CD4-positive, alpha-beta T cell (primary cell): ENCODE measurements at places on chromosomes 2 and 18. TPM values are rescaled to one million over a fixed set of nuclear protein-coding genes. Genes with fewer than 3 reads are reported as not detected.

GRCh38 chr2:135494917-135495316 lies 36.1 kb downstream of the ZRANB3 start:
- no peak overlapping the region for H3K27ac ChIP-seq
- no peaks in the 10 kb centered on the region for H3K27me3 ChIP-seq
- H3K4me3 ChIP-seq, result no peak overlapping the region
- no peak for DNase-seq
- no peaks in the 10 kb centered on the region for H3K36me3 ChIP-seq

DNA sequence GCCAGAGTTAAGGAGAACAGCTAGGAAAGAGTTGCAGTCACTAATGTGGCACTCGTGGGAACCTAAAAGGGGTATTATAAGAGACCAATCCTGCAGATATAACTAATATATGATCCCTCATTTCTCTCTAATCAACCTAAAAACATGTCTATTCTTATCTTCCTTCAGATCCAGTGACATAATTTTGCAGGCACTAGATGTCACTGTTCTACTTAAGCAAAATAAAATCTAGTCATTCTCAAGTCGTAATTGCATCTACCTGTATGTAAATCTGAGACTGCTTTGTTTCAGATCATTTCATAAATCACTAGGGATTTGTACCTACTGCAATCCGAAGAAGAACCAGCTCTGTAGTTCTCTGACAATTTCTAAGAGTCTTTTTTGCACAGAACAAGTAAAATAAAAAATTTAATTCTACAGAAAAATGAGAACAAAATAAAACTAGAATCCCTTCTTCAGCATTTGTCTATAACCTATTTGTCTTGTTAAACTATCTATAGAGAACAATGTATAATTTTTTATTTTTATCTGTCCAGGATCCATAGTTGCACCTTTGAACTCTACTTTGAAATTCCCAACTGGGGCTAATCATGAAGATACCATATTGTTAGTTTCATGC lies 56.5 kb upstream of the ERBB4 start:
- H3K27ac ChIP-seq, result no peak overlapping the region
- H3K4me1 ChIP-seq, result no peaks in the 10 kb centered on the region
- DNase-seq, result no peak
- H3K27me3 ChIP-seq, result no peaks in the 10 kb centered on the region
- H3K36me3 ChIP-seq, result no peaks in the 10 kb centered on the region

DNA sequence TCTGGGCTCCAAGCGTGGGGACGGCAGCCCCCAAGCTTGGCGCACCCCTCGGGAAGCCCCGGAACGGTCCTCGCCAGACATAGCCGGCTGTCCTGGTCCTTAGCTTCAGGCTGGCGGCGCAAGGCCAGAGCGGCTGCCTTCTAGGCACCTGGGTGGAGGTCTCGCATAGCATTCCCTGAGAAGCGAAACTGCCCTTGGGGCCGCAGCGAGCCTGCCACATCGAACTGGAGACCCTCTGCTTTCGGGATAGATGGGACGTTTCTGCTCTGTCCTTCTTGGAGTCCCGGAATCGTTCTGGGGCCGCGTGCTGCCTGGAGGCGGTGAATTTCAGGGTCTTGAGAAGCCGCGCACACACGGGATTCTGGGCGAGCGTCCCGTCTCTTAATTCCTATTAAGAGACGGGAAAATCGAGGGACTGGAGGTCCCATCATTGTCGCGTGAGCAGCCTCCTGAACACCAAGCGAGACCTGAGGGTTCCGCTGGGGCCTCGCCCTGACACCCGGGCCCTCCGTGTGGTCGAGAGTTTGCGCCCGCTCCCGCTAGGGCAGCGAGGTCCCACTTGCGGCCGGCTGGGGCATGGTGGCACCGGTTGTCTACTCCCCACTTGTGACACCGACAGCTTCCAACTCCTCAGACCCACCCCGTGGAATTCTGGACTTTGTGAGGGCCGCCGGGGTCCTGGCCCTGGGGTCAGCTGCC lies 9.7 kb upstream of the EN1 start:
- H3K4me3 ChIP-seq, result no peak overlapping the region
- DNase-seq, result no peak
- H3K27ac ChIP-seq, result no peak overlapping the region
- peaks cover 91% of the 10 kb centered on the region for H3K27me3 ChIP-seq

DNA sequence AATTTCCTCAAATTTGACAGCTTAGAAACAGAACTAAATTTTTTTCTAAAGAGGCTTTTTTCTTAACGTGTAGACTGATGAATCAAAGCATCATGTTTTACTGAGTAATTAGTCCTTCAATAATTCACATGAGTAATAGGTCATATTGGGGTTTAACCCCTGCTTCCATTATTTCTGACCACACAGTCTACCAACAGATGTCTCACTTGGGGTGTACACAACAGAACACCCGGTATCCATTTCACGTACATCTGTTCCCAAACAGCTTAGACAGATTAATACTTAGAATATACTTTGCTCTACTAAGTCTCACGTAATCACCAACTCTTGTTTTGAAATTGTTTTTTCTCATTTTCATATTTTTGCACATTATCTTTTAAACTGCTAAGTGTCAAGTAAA lies 14.8 kb downstream of the CERKL start:
- no peak overlapping the region for H3K27ac ChIP-seq
- H3K36me3 ChIP-seq, result no peaks in the 10 kb centered on the region
- H3K4me3 ChIP-seq, result no peak overlapping the region
- no peak for DNase-seq
- H3K4me1 ChIP-seq, result no peaks in the 10 kb centered on the region
- H3K27me3 ChIP-seq, result no peaks in the 10 kb centered on the region

DNA sequence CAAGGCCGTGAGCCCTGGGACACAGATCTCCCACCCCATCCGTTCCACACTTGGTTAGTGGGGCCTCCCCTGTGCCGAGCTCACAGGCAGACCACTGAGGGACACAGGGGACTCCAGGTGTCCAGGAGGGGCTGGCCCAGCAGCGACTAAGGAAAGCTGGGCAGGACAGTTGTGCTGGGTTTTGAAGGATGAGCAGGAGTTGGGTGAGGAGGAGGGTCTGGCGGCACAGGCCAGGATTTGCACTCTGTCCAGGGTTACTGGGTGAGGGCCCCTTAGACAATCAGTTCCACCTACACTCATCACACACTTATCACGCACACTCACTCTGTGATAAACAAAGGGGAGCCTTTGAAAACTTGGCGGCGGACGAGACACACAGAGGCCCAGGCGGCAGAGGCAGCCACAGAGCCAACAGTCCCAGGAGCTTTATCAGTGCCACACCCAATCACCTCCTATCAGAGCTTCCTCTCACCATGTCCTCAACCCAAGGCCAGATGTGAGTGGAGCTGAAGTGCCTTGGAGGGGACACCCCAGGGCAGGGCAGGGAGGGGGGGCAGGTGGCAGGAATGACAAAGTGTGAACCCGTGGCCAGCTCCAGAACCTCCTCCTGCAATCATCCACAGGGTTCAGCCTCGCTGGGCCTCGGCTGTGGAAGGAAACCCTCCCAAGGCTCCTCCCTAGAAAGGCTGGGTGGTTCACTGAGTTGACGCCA lies 26.6 kb downstream of the BIN1 start:
- peak overlapping the region; percentile 83 for H3K27ac ChIP-seq
- no peaks in the 10 kb centered on the region for H3K27me3 ChIP-seq
- no peak for DNase-seq

DNA sequence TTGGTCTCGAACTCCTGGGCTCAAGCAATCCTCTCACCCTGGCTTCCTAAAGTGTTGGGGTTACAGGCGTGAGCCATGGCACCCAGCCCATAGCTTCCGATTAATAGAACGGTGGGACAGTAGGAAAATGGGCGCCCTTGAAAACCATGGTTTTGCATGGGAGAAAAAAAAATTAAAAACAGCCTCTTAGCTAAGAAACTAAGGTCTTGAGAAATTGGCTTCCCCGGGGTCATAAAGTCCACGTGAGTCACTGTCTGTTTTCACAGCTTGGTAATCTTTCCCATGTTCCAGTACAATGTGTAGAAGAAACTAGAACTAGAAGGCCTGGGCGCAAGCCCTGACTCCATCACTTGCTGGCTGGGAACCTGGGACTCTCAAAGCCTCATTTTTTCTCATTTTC lies 20.7 kb downstream of the B3GNT2 start:
- DNase-seq, result no peak
- H3K4me3 ChIP-seq, result no peak overlapping the region
- no peak overlapping the region for H3K27ac ChIP-seq
- peaks cover 13% of the 10 kb centered on the region for H3K36me3 ChIP-seq
- peaks cover 68% of the 10 kb centered on the region for H3K4me1 ChIP-seq

FHOD3 gene
- not detected for total RNA-seq

DNA sequence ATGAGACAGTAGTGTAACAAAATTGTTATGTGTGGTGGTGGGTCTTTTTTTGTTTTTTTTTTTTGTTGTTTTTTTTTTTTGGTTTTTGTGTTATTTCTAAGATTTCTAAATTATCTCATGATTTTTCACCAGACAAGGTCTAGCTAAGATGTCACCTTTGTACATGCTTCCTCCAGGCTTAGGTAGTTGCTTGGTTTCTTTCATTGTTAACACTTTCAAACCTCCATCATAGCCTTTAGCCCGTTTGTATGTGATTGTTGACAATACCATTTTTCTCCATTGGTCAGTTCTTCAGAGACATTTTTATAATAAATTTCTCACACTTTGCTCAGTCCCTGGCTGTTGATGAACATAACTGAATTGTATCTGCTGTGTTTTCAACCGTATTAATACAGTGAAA lies 2.2 kb downstream of the RELCH start:
- H3K27me3 ChIP-seq, result no peaks in the 10 kb centered on the region
- no peaks in the 10 kb centered on the region for H3K36me3 ChIP-seq
- H3K4me1 ChIP-seq, result peaks cover 29% of the 10 kb centered on the region
- DNase-seq, result no peak
- no peak overlapping the region for H3K27ac ChIP-seq

LONRF2 gene
- 0.06 TPM for total RNA-seq

DNA sequence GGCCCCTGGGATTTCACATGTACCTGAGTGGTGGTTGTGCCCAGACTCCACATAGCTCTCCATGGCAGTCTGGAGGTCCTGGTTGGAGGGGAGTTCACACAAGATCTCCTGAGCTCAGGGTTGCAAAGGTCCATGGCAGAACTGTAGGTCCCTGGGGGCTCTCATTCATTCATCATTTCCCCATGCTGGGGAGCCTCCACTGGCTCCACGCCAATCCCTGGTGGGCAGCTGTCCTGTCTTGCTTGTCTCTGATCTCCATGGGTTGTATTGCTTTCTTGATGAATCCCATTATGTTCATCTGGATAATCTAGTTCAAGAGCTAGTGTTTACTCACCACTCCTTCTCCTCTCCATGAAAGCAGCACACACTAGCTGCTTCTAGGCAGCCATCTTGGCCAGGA lies 42.4 kb downstream of the ZSWIM2 start:
- H3K27ac ChIP-seq, result no peak overlapping the region
- H3K4me1 ChIP-seq, result no peaks in the 10 kb centered on the region
- H3K4me3 ChIP-seq, result no peak overlapping the region
- no peaks in the 10 kb centered on the region for H3K27me3 ChIP-seq

DNA sequence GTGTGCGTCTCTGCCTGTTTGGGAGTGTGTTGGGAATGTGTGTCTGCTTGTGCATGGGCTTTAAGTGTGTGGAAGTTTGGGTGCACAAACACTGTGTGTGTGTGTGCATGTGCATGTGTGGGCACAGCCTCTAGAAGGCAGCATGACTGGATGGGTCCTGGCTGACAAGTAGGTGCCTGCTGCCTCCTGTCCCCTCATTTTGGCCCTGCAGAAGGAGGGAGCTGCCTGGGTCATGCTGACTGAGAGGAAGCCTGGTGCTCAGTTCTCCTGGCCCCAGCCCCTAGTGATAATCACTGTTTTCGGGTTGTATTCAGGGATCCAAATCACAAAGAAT lies 34.1 kb downstream of the GLI2 start:
- no peak for DNase-seq
- no peaks in the 10 kb centered on the region for H3K36me3 ChIP-seq
- H3K4me3 ChIP-seq, result no peak overlapping the region
- H3K27me3 ChIP-seq, result no peaks in the 10 kb centered on the region

DNA sequence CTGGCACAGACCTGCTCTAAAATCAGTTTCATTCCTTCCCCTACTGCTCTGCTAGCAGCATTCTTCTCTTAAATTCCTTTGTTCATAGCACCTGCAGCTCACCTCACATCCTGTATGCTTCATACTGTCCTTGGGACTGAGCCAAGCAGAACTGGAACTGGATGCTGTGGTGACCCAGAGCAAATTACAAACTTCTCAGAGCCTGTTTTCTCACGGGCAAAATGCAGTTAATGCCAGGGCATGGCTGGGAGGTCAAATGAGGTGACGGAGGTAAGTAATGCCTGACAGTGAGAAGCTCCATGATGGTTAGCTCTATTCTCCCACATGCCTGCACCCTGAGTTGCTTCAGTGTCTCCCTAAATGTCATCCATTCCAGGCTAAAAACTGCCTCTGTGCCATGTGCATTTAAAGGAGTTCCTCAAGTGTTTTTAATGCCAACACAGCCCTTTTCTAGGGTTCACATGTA lies 29.7 kb downstream of the C2orf42 start:
- no peaks in the 10 kb centered on the region for H3K27me3 ChIP-seq
- H3K4me1 ChIP-seq, result peaks cover 3% of the 10 kb centered on the region
- H3K4me3 ChIP-seq, result no peak overlapping the region
- peak; percentile 29 for DNase-seq
- peaks cover 49% of the 10 kb centered on the region for H3K36me3 ChIP-seq

GRCh38 chr2:70118798-70119454 lies 31.6 kb downstream of the PCBP1 start:
- no peaks in the 10 kb centered on the region for H3K36me3 ChIP-seq
- H3K27me3 ChIP-seq, result no peaks in the 10 kb centered on the region
- no peak for DNase-seq
- H3K27ac ChIP-seq, result no peak overlapping the region
- H3K4me3 ChIP-seq, result no peak overlapping the region

TUBB8B gene
- not detected for total RNA-seq

RUFY4 gene
- total RNA-seq, result 0.78 TPM

DNA sequence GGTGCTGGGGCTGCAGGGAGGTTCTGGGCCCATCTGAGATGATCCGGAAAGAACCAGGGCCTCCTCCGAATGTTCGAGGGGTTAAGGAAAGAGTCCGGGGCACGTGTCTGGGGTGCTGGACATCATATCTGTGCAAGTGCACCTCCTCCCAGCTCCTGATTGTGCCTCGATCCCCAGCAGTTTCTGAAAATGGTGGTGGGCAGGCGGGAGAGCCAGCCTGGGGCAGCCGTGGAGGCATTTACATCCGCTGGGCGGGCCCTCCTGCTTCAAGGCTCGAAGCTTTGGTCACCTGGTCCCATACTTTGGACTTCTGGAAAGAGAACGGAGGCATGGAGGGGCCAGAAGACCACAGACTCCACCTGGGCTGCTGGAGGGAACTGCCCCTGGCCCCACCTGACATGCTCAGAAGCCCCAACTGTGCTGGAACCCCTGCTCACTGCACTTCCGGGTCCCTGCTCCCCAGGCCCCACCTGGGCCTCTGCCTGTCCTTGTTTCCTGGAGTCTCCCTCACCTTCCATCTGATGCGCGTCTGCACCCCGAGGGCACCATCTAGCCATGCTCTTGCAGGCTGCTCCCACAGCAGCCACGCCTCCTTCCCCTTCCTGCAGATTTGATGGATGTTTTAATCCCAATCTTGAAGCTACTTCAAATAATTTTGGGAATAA lies 119.2 kb upstream of the HDAC4 start:
- DNase-seq, result no peak
- no peaks in the 10 kb centered on the region for H3K36me3 ChIP-seq
- no peaks in the 10 kb centered on the region for H3K27me3 ChIP-seq
- peaks cover 2% of the 10 kb centered on the region for H3K4me1 ChIP-seq
- no peak overlapping the region for H3K27ac ChIP-seq

- H3K36me3 ChIP-seq, result no peaks in the 10 kb centered on the region
- H3K4me1 ChIP-seq, result no peaks in the 10 kb centered on the region
- no peak for DNase-seq
- H3K4me3 ChIP-seq, result no peak overlapping the region
Observed at GRCh38 chr18:44968336-44968735, 287.6 kb downstream of the SETBP1 start.
